ENCODE measurements at places on chromosomes 1 and 21.

DNA sequence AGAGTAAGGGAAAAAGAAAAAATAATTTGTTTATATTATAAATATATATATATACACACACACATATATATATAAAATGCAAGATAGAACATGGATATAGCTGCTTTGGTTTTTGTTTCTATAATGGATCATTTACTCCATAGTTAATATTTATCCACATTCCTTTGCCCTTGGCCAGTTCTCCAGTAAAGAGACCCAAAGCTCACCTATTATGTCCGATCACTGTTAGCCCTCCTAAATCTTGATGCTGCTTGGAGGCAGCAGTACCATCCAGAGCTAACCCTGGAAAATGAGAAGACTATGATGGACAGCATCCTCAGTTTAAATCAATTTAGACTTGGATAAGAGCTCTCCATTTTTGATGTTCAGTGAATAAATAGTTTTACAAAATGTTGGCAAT lies 407.7 kb downstream of the PLPP3 start:
- no peak for DNase-seq

DNA sequence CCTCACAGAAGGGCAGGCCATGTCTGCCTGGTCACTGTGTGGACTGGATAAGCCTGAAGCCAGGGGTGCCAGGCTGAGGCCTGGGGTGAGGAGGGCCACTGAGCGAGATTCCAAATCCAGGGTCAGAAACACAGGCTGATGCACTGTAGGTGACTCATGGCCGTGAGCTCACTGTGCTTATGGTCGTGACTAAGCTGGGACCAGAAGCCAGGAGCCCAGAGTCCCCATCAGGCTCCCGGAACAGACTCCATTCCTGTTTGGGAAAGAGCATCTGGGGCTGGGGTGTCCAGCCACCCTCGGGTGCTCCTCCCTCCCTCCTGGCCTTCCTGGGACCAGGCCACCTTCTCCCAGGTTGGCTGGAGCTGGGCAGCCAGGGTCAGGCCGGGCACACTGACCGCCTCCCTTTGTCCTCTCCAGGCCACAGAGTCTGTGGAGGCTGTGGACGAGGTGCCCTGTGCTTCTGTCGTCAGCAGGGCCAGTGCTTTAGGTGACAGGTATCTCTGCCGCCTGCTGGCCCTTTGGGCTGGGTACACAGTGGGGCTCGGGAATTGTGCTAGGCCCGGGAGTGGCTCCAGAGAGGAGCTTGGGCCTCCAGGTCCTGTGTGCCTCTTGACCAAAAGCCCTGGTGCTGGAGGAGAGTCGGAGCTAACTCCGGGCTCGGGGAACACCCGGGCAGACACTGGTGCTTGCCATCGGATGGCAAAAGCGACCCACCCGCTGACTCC lies 36.7 kb downstream of the AJAP1 start:
- no peak for DNase-seq

DNA sequence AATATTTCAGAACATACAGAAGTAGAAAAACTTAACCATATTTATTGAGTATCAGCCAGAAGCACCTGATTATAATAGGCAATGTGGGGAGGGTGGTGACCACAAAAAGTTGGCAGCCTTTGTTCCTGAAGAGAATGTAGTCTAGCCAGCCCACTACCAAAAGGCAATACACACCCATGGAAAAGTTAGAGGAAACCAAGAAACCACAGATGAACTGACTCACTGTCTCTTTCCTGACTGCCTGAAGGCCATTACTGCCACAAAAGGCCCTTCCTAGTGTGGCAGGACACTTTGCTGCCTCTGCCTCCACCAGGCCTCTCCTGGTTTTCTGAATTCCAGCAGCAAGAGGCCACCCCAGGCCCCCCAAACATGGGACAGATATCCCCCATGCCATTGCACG lies 14.6 kb upstream of the PROX1 start:
- no peak for DNase-seq

GRCh38 chr1:176096015-176096414 lies 111.1 kb downstream of the COP1 start:
- no peak for DNase-seq

DNA sequence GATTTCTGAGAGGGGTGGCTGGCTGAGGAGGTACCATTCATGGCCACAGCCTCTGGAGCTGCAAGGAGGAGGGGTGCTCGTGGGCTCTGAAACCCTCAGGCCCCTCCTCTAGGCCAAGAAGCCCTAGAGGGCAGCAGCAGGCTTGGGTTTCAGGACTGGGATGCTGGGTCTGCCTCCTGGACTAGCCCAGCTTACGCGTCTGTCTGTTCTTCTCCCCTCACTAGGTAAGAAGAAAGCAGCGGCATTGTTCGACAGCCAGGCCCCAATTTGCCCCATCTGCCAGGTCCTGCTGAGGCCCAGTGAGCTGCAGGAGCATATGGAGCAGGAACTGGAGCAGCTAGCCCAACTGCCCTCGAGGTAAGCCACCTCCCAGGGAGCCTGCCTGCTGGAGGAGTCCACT lies 60.3 kb downstream of the TMEM53 start:
- no peak for DNase-seq

DNA sequence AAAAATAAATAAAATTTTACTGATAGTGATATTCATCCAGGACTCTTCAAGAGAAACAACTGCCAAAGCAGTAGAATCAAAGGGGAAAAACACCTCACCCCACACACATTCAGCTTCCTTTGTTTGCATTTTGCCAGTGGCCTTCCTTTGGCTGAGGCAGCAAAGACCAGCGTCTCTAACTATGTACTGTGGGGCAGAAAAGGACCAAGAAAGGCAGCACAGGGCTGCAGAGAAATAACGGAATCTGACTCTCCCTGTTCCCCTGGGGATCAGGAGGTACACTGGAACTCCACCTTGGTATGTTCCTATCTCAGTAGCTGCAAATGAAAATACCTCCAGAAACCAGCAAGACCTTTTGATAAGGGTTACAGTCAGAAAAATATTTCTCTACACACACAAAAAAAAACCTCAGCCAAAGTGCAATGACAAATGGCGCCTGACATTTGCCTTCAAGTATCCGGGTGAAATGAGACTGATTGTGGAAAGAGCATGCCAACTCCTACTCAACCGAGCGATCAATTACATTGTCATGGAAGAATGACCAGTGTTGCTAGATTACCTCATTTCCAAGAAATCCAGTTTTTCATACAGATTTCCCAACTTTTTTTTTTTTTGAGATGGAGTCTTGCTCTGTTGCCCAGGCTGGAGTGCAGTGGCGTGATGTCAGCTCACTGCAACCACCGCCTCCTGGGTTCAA lies 50.9 kb downstream of the TARBP1 start:
- DNase-seq, result no peak

GRCh38 chr1:99645203-99645602 lies 710 bp upstream of the PALMD start:
- DNase-seq, result no peak

DNA sequence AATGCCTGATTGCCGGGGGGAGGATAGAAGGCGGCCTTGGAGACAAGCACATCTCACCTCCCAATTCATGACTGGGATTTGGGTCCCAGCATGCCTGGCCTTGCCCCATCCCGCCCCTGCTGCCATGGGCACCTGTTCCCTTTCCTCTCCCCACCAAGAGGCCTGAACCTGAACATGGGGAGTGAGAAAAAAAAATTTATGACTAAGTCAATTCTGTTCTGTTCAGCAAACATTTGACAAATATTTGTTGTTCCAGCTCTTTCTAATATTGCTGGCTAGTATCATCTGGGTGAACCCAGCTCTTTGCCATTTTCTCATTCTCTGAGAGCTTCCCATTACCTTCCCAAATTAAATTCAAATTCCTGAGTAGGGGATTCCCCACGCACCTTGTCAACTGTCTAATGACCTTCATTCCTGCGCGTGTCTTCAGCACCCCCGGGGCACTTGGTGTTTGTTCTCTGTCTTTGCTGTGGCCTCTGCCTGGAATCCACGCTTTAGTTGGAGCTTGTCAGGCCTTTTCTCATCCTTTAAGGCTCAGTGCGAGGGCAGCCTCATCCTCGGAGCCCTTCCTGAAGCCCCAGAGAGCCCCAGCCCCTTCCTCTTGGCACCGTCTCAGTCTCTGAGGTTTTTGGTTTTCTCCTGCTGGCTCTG lies 42.8 kb downstream of the ARHGEF10L start:
- DNase-seq, result no peak

GRCh38 chr1:107964336-107965109 lies 457 bp downstream of the VAV3 start:
- DNase-seq, result peak; percentile 27

Data from CD4-positive, alpha-beta T cell treated with Interleukin-21 for 1 hour (primary cell).